IPS DF 6.9 (cell line): ENCODE measurements at places on chromosomes 6 and 20.

GRCh38 chr6:133262804-133263203 is 21.6 kb downstream of the EYA4 start:
- no peak overlapping the region for H3K4me3 ChIP-seq
- no peak overlapping the region for H3K27ac ChIP-seq
- DNase-seq = no peak

DNA sequence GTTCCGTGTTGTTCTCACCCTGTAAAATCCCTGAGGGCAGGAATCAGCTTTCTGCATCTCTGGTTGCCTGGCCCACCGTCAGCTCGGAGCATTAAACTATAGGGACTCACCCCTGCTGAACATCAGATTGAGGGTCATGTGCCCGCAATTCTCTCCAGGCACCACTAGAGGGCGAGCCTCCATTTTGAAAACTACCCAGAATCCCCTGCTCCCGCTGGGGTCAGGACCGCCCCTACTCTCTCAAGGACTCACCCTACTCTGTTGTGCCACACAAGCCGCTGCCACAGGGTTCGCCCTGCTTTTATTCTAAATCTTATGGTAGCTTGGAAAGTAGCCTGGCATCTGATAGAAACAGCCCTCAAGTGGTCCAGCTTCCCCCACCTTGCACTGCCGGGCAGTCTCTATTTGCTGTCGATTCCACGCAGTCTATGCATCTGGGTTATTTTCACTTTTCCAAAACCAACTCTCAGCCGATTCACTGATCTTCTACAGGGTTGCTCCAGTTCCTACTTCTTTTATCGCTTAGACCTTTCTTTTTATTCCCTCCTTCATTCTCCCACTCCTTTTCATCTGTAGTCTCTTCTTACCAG is 244.1 kb upstream of the QKI start:
- H3K4me3 ChIP-seq = no peak overlapping the region
- no peak for DNase-seq
- no peaks in the 10 kb centered on the region for H3K27me3 ChIP-seq

GRCh38 chr6:157233156-157233555 is 90.2 kb downstream of the TMEM242 start:
- H3K4me3 ChIP-seq = no peak overlapping the region
- no peaks in the 10 kb centered on the region for H3K36me3 ChIP-seq
- H3K27me3 ChIP-seq = peaks cover 3% of the 10 kb centered on the region; the same call in 1 of the 2 replicates
- peaks cover 5% of the 10 kb centered on the region for H3K4me1 ChIP-seq
- H3K27ac ChIP-seq = no peak overlapping the region

- no peak for DNase-seq
- H3K27me3 ChIP-seq = no peaks in the 10 kb centered on the region
- peaks cover 2% of the 10 kb centered on the region; the same call in 1 of the 2 replicates for H3K4me1 ChIP-seq
- peaks cover 2% of the 10 kb centered on the region; the same call in 1 of the 2 replicates for H3K36me3 ChIP-seq
- H3K4me3 ChIP-seq = no peak overlapping the region
These were observed 204.8 kb downstream of the DTNBP1 start for GRCh38 chr6:15458021-15458459.
